HuH-7.5 (cell line): ENCODE measurements at places on chromosomes 7 and 10.

DNA sequence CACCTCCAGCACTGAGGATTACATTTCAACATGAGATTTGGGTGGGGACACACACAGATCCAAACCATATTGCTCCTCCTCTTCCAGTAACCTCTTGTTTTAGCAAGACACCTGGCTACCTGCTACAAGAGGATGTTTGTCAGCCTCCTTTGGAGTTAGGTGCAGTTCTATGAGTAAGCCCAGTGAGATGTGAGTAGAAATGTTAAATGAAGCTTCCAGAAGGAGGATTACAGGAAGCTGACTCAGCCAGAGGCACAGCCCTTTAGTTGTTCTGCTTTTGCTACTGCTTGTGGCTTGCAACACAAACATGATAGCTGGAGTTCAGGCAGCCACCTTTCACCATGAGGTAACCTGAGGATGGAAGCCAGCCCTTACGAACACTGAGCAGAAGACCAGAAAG lies 382.7 kb upstream of the RNF32 start:
- DNase-seq, result no peak

- no peak for DNase-seq
Measured at GRCh38 chr10:97770255-97770654, 1.5 kb downstream of the SFRP5 start.

DNA sequence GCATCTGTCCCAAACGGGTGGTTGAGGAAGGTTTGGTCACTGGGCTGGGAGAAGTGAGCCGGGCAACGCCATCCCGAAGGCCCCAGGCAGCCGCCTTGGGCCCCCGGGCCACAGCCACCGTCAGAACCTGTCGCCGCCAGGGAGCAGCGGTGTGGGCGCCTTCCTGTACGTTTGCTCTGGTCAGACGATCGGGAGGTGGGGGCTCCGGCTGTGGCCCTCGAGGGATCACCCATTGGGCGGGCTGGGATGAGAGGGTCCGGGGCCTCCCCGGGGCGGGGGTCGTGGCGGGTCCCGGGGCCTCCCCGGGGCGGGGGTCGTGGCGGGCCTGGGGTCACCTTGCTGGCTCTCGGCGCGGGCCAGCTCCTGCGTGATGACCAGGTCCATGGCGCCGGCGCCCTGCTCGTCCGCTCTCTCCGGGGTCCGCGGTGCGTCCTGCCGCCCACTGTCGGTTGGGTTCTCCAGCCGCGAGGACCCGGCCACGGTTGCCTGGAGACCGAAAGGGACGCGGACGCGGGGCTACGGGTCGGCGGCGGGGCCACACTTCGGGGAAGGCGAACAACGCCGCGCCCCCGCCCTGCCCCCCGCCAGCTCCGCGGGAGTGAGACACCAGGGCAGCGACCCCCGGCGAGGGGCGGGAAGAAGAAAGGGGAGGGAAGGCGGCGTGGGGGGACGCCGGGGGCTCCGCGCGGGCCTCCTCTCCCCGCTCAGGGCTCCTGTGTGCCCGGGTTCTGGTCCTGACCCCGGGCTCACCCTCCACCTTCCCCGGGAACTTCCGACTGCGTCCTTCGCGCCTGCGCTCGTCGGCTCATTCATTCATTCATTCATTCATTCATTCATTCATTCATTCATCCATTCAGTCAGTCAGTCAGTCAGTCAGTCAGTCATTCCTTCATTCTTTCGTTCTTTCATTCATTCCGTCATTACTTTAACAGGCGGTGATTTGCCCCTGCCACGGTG lies at the start of gene CFAP46:
Gene CFAP46 (minus strand): TSS at position 470 of the 957 bp plus-strand sequence. CDS start 86 bp downstream, at position 384.
- no peak for DNase-seq

- DNase-seq, result no peak
Measured at GRCh38 chr10:35555962-35556930, 48.9 kb upstream of the GJD4 start.

DNA sequence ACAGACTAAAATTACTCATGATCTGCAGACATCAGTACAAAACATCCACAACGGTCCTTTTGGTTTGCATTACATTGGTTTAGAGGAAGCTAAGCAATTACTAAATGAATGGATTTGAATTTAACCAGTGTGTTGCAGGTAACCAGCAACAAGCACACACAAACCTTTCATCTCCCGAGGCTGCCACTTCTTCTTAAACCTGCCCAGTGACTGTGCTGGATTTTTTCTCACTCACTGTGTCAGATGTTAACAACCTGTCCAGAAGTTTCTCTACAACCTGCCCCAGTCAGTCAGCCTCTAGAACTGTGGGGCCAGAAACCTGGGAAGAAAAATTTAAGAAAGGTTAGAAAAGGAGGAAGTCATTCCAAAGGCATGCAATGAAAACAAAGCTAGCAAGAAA lies 2.4 kb upstream of the MEOX2 start:
- no peak for DNase-seq

GRCh38 chr10:86524225-86524962 lies 2.8 kb upstream of the WAPL start:
- no peak for DNase-seq

DNA sequence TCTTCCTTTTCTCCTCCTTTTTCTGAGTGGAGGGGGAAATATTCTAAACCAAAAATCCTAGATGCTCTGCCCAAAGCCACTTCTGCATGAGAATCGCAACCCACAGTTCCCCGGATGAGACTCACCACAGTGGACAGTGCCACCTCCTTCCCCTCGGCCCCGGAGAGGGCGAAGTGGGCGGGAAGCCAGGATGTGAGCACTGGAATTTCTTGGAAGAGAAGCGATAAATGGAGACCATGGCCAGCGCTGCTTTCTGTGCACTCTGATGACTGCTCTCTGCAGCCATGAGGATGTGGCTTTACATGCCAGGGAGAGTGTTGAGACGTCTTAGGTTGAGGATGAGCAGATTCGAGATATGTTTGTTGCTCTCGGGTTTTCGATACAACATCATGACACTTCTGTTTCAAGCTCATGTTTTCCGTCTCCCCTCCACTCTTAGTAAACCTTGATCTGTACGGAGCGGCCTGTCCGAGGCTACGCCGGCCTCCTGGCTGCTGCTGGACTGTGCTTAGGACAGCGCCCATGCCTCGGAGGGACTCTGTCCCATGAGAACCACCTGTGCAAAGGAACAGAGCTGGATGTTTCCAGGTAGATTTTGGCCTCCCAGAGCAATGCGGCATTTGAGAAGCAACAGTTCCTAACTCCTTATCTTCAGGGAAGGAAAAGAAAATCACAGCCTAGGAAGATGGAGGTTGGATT lies 414.6 kb upstream of the FOXK1 start:
- no peak for DNase-seq

GRCh38 chr10:58319599-58319998 lies 15.2 kb upstream of the UBE2D1 start:
- DNase-seq, result no peak

DNA sequence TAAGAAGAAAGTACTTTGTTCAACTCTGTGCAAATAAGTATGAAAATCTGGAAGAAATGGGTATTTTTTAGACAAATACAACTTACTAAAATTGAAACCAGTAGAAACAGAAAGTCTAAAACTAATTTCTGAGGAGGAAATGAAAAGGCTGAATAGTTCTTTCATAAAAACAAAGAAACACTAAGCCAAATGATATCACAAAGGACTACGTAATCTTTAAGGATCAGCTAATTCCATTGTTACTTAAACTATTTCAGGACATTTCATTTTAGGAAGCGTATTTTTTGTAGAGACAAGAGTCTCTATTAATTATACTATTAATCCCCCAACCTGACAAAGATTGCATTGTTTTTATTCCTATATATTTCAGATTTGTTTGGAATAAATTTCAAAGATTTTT lies 11.2 kb upstream of the CCSER2 start:
- no peak for DNase-seq

DNA sequence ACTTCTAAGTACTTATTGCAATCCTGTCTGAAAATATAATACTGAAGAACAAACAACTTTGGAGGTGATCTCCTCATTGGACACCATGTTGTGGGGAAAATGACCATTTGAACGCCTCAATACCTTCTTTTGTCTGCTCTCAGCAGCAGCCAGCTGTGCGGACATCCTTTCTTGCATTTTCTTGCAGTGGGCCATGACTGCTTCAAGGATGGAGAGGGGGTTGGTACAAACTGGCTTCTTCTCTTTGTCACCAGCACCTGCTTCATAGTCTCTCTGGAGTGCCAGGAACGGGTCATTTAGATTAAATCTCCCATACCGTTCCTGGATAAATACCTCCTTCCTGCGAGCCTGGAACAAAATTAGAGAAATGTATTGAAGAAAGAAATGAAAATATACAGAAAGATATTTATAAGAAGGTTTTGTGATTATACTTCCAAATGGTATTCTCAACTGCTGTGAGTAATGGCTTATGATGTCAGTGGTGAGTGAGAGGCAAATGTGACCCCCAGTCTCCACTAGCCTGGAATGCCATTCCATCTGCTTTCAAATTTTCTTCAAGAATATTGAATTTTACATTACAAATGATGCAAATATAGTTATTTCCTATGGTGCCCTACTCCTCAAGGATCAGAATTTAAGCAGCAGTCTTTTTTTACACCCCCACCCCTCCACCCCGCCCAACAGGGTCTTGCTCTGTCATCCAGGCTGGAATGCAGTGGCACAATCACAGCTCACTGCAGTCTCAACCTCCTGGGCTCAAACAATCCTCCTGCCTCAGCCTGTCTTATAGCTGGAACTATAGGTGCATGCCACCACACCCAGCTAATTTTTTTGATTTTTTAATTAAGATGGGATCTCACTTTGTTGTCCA lies 62.4 kb downstream of the CTTNBP2 start:
- DNase-seq, result no peak

- DNase-seq, result no peak
Measured at GRCh38 chr7:2483494-2483893, 7.3 kb upstream of the GRIFIN start.

DNA sequence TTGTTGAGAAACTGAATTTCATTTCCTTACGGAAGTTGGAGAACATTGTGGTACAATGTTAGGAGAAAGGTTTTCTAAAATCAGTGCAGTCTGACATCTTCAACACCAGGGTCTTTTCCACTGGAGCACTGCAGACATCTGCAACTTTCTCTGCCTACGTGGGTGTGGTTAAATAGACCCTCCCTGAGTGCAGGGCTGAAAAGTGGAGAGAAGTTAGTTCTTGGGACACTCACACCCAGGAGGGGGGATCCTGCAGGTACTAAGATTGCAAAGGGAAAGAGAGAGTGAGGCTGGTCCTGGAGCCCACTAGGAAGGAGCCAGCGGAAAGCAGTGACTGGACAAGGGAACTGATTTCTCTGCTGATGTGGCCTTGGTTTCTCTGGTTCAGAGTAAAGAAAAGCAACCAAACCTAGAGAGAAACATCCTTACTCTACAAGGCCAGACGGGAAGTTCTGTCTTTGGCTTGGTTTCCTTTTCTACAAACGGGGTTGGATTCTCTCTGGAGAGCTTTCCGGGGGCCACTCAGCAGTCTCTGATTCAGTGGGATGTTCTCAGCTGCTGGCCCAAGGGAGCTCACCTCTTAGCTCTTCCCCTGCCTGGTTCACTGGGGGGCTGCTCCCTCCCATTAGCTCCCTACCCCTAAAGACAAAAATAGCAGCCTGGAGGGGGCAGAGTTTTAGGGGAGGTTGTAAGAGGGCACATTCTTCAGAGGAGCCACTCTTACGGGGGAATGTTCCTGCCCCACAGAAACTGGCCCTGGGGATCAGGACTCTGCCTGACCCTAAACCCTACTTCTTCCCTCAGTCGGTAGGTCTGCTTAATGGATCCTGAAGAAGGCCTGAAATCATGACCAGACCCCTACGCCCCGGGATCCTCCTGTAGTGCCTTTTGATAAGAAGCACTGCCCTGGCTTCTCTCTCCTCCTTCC lies 2.7 kb downstream of the UPP1 start:
- DNase-seq, result no peak

DNA sequence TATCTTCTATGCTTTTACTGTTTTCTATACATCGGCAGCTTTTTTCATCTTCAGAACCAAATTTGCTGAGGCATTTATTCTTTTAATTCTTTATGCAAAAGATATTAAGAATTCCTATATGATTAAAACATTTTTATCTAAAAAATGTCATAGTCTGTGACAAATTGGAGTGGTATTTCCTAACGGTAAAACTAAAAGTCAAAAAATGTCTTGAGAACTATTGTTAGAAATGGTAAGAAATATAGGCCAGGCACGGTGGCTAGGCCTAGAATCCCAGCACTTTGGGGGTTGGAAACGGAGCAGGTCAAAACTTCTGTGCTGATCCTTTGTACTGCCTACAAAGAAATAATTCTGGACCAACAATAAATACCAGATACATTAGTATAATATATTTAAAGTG lies 57.7 kb upstream of the PRR15 start:
- no peak for DNase-seq

DNA sequence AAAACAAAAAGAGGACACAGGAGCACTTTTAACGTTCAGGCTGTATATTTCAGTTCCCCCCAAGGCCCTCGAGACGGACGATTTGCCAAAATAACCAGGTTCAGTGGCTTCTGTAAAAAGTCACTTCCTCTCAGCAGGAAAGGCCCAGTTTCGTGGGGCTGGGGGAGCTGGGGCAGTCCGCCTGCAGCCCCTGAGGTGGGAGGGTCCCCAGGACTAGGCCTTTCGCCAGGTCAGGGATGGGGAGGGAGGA lies 28.8 kb downstream of the WDR86 start:
- peak; percentile 20 for DNase-seq

DNA sequence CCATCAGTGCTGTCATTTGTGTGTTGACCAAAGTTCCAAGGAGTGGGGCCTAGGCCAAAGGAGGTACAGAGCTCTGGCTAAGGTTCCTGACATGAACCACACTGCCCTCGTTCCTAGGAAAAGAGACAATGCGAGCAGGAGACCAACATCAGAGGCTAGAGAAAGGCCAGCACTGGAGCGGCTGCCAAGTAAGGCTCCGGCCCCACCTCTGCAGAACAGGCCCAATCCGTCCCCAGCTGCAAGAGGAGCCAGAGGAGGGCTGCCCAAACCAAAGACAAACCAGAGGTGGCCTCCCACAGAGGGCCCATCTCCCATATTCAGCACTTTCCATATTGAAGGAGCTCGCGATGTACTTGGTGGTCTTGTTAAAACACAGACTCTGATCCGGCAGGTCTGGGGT lies 81.0 kb downstream of the FAM53B start:
- DNase-seq, result no peak

DNA sequence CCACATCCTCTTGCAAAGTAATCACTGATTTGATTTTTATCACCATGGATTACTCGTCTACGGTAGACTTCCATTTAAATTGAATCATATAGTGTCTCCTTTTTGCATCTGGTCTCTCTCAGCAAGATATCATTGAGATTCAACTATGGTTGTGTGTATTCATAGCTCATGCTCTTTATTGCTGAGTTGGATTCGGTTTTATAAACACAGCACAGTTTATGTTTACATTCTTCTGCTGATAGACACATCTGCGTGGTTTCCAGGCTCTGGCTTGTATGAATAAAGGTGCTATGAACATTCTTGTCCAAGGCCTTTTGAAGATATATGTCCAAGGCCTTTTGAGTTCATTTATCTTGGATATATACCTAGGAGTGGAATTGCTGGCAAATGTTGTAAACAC lies 356.5 kb upstream of the CELF2 start:
- DNase-seq, result no peak

- no peak for DNase-seq
Measured at GRCh38 chr7:109256762-109257560, 687.3 kb downstream of the DNAJB9 start.

GRCh38 chr10:80186364-80187012 lies 18.8 kb downstream of the ANXA11 start:
- no peak for DNase-seq

GRCh38 chr10:6642876-6643275 lies 62.8 kb upstream of the PRKCQ start:
- DNase-seq, result no peak
